ENCODE measurements at places on chromosomes 7 and 10. TPM values are rescaled to one million over a fixed set of nuclear protein-coding genes. Genes with fewer than 3 reads are reported as not detected.

- H3K27me3 ChIP-seq, result no peaks in the 10 kb centered on the region
- H3K36me3 ChIP-seq, result no peaks in the 10 kb centered on the region
- DNase-seq, result no peak
- H3K27ac ChIP-seq, result no peak overlapping the region
- H3K4me3 ChIP-seq, result no peak overlapping the region
- no peaks in the 10 kb centered on the region for H3K4me1 ChIP-seq
These were observed 415.1 kb downstream of the GFRA1 start for GRCh38 chr10:115857856-115858255.

DNA sequence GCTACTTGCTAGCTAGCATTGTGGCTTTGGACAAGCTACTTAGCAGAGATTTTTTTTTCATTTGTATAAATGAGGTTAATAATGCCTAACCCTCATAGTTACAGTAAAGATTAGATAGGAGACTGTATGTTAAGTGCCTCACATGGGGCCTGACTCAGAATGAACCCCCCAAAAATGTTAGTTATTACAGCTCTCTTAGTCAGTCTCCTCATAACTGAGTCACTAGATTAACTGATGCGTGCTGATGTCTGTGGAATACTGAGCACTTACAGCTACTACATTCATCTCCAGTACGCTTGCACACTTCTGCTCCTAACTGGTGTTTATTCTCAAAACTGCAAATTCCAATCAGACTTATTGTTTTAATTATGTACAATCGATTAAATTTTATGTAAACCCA, 315.3 kb downstream of the SNX13 start:
- no peak overlapping the region for H3K4me3 ChIP-seq
- H3K36me3 ChIP-seq, result no peaks in the 10 kb centered on the region
- H3K4me1 ChIP-seq, result peaks cover 16% of the 10 kb centered on the region
- no peak for DNase-seq

DNA sequence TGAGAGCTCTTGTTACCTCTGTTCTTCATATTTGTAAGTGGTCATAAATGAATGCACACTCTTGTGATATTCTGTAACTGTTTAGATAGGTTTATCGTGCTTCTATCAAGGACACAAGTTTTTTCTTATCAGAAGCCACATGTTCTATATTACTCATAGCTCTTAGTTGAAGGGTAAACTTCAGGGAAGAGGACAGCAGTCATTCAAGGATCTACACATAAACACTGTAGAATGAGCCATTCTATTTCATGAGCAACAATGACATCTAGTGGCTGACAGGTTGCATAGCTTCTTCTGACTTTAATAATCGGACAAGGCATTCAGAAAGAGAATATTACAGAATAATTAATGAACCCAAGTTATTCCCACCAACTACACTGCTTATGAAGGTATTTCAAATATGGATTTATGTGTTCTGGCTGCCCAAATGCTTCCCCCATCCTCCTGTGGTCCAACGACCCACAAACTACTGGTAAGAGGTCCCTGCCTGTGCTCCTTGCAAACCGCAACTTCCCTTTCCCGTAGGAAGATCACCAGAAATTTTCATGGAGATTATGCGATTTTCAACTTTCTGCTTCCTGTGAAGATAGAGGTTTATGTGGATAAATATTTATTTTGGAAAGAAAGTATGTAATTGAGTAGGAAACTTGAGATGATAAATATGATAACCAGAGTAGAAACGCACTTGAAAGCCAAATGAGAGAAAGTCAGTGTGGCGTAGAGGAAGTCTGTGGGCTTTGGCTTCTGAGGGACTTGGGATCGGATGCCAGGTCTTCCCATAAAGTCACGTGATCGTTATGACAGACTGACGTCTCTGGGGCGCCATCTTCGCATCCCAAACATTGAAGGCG, 16.8 kb upstream of the ABCB5 start:
- H3K27me3 ChIP-seq, result no peaks in the 10 kb centered on the region
- DNase-seq, result no peak
- H3K27ac ChIP-seq, result no peak overlapping the region
- H3K36me3 ChIP-seq, result no peaks in the 10 kb centered on the region

DNA sequence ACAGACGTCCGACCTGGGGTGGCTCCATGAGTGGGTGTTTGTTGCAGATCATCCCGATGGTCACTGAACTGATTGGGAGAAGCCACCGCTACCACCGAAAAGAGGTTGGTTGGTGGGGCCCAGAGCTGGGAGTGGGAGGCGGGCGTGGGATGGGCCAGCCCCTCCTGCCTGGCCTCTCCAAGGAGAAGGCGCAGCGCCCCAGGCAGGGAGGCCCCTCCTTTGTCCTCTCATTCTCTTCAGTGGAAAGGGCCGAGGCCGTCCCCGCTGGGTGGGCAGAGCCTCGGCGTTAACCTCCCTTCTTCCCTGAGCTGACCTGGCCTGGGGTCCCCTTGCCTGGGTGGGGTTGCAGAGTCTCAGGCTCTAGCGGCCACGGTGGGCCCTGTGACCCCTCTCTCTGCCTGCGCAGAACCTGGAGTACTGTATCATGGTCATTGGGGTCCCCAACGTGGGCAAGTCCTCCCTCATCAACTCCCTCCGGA, 5.2 kb downstream of the MTG1 start:
- peaks cover 6% of the 10 kb centered on the region for H3K4me1 ChIP-seq
- H3K4me3 ChIP-seq, result no peak overlapping the region
- DNase-seq, result no peak
- no peaks in the 10 kb centered on the region for H3K27me3 ChIP-seq
- H3K36me3 ChIP-seq, result peaks cover 34% of the 10 kb centered on the region

STEAP1B gene
- total RNA-seq, result 1.1 TPM

Measured in thoracic aorta (tissue), 2 donors.